ENCODE measurements at places on chromosomes 13 and 19. TPM values are rescaled to one million over a fixed set of nuclear protein-coding genes. Genes with fewer than 3 reads are reported as not detected.

The ATP1A3 gene
- not detected for total RNA-seq

The SIGLEC5 gene
- total RNA-seq, result not detected

The CYP4F22 gene
- not detected for total RNA-seq

The ZNF285 gene
- 1.6 TPM for total RNA-seq

The CACTIN gene
- 15.7 TPM for total RNA-seq

The FUT6 gene
- not detected for total RNA-seq

The MAST1 gene
- under 0.01 TPM for total RNA-seq

All from fibroblast of the aortic adventitia (primary cell).